ENCODE measurements at places on chromosomes 6 and 20. TPM values are rescaled to one million over a fixed set of nuclear protein-coding genes. Genes with fewer than 3 reads are reported as not detected.

RIPOR2 gene
- 4.0 TPM for total RNA-seq

GTF2H4 gene
- 74.7 TPM for total RNA-seq

GUCA1A gene
- total RNA-seq, result 1.2 TPM

ADGRF4 gene
- total RNA-seq, result 2.6 TPM

DNA sequence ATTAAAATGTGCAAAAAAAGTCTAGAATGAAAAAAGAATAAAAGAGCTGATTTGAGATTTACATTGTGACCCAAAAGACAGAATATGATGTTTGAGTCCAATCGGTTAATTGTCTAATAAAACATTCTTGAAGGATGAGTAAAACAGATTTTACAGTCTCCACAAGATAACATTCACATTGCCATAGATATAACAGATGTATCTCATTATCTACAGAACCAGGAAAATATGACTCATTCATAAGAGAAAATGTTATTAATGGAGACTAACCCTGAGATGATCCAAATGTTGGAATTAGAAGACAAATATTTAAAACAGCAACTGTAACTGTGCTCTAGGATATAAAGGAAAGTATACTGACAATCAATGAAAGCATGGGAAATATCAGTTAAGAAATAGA, 141.7 kb downstream of the RFX6 start:
- DNase-seq, result no peak

- DNase-seq, result no peak
Observed at GRCh38 chr6:92111386-92111785, 1308.0 kb downstream of the EPHA7 start.

- DNase-seq, result no peak
Observed at GRCh38 chr6:45607798-45608197, 230.1 kb upstream of the SUPT3H start.

GRCh38 chr6:111423960-111424846, 58.8 kb downstream of the REV3L start:
- no peak for DNase-seq

DNA sequence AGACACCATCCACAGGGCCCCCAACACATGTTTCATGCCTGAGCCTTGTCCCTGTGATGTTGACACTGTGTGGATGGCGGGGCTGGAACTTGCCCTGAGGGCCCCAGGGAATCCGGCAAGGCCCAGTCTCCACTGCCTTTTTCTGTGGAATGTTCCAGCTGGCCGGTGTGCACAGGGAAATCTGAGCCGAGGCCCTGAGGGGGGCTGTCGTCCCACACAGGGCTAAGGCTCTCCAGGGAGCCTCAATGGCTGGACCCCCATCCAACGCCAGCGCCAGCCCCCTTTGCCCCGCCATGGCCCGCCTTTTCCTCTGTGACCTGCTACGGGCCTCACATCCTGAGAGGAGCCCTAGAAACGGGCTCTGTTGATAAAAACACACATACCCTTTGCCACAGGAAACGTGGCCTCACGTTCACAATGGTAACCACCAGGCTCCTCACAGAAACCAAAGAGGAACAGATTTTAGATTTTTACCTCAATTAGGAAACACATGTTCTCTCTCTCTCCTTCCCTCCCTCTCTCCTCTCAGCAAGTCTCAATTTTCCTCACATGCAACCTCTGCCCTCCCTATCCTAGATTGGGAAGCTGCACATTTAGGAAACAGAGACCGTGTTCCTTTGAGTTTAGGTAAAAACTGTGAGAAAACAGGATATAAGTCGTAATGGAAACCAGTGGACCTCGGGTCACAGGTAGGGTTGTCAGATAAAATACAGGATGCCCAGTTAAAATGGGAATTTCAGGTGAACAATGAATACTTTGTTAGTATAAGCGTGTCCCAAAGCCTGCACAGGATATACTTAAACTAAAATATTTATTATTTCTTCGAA, 13.7 kb upstream of the ZNF831 start:
- DNase-seq, result no peak

DNA sequence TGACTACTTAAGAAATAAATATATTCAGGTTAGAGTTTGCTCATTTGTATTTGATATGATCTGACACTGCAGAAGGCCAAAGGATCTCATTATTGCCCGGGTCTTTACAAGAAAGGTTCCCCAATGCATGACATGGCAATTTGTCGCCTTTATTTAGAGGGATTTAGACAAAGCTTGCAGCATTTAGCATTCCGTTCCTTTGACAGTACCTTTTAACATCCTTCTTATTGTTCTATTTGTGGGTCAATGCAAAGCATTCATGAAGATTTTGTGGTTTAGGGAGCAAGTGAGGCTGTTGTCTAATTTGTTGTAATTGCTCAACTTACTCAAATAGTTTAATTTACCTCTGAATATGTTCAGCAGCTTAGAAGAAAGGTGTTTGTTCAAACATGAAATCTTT, 230.8 kb upstream of the FLRT3 start:
- no peak for DNase-seq

DNA sequence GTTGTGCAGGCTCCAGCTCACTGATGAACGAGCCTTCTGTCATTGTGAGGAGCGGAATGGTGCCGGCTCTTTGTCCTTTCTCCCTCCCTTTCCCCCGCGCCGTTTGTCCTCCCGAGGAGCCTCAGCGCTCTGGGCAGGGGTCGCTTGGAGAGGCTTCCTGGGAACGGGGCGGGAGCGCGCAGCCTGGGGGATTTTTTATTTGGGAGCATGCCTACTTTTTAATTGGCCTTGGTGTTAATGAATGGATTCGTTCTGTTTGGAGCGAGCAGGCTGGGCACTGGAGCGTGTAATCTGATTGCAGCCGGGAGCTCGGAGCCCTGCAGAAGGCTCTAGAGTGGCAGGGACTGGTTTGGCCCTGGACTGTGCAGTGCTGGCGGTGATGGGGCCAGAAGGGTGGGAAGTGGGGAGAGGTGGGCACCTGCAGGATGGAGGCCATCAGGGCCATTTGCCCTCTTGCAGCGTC, 118.8 kb downstream of the CDH4 start:
- DNase-seq, result no peak

GRCh38 chr20:40753472-40753871, 64.4 kb upstream of the MAFB start:
- no peak for DNase-seq

GRCh38 chr6:140320081-140321080, 945.9 kb upstream of the CITED2 start:
- no peak for DNase-seq

- no peak for DNase-seq
Observed at GRCh38 chr6:170497841-170498301, 55.2 kb downstream of the PSMB1 start.

Measured in progenitor cell of endocrine pancreas (in vitro differentiated cells).